ENCODE measurements at places on chromosomes 3 and 15.

DNA sequence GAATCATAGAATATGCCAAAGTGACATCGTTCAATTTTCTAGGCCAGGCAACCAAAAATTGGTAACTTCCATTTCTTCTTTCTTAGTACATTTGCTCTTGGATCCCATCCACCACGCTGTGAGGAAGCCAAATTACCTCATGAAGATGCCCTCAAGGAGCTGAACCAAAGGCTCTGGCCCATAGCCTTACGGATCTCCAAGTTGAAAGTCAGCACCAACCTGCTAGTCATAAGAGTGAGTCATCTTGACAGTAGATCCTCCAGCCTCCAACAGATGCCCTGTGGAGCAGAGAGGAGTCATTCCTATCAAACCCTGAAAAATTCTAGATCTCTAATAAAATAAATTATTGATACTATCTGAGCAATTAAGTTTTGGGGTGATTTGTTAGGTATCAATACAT is 322.5 kb upstream of the COL8A1 start:
- no peak for DNase-seq

GRCh38 chr3:23590424-23591273 is 215.1 kb upstream of the UBE2E1 start:
- DNase-seq = no peak

DNA sequence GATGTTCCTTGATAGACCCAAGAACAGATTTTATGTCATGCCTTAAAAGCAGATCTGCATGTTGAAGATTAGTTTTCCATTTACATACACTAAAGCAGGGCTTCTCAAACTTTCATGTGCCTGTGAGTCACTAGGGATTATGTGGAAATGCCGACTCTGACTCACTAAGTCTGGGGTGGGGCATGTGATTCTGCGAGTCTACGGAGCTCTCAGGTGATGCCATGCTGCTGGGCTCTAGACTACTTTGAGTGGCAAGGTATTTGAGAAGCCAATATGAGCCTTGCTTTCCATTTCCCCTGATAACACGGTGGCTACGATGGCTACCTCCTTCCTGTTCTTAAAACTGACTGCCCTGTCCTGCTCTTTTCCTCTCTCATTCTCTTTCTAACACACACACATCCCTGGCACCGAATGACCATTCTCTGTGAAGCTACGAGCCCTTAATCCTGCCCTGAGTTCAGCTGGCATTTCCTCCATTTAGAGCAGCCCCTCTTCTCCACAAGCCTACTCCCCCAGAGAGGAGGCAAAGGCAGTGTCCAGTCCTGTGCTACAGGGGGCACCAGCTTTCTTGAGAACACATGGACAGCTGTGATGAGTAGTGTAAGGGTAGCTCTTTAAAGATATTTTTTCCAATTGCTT is 39.7 kb upstream of the PYGO1 start:
- DNase-seq = peak; percentile 75

- DNase-seq = peak; percentile 89
Observed at GRCh38 chr3:15629860-15630597, 28.5 kb downstream of the BTD start.

GRCh38 chr3:114556657-114557213 is 262.9 kb downstream of the TIGIT start:
- DNase-seq = no peak

GRCh38 chr15:90382320-90382719 is 5.7 kb upstream of the IQGAP1 start:
- no peak for DNase-seq

DNA sequence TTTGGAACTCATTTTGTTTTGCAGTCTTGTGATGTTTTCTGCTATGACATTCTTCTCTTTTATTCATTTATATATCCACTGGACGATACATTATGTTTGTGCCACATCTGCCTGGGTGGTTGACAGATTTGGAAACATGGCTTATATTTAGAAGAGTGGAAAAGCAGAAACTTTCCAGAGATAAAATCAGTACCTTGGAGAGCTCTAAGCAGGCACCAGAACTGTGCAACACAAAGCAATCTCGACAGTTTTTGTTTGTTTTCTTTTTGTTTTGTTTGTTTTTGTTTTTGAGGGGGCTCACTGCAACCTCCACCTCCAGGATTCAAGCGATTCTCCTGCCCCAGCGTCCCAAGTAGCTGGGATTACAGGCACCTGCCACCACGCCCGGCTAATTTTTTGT is 45.5 kb downstream of the SYN2 start:
- DNase-seq = no peak

DNA sequence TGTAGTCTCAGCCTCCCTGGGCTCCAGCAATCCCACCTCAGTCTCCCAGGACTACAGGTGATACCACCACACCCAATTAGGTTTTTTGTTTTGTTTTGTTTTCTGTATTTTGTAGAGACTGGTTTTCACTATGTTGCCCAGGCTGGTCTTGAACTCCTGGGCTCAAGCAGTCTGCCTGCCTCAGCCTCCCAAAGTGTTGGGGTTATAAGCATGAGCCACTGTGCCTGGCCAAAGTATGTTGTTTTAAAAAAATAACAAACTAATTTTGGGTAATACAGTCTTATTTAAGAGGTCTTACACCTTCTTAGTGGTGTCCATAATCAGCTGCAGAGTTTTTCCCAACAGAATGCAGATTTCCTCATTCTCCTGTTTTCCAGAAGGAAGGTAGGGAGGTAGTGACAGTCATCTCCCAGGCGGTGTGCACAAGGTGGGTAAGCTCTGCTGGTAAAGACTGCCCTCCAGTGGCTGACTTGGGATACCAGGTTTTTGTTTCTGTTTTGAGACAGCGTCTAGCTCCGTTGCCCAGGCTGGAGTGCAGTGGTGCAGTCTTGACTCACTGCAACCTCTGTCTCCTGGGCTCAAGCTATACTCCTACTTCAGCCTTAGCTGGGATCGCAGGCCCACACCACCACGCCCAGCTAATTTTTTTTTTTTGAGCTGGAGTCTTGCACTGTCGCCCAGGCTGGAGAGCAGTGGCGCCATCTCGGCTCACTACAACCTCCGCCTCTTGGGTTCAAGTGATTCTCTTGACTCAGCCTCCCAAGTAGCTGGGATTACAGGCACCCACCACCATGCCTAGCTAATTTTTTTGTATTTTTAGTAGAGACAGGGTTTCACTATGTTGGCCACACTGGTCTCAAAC is 58.4 kb downstream of the MAP6D1 start:
- no peak for DNase-seq

DNA sequence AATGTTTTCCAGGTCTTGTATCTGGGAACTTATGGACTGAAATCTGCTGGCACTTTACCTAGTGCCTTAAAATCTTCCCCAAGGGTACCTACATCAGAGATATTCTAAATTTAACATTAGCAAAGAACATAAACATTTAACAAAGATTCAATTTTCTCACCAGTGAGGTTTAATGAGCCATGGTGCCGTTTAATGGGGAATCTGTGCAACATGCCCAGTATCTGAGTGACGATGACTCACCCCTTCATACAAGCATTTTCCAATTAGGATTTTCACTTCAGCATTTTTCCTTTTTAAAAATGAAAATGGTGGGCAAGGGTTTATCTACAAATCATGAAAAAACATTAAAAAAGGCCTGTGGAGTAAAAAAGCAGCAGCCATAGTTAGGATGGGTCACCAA is 189.4 kb downstream of the SLC9A9 start:
- no peak for DNase-seq

GRCh38 chr3:13189639-13190377 is 116.6 kb upstream of the IQSEC1 start:
- no peak for DNase-seq

DNA sequence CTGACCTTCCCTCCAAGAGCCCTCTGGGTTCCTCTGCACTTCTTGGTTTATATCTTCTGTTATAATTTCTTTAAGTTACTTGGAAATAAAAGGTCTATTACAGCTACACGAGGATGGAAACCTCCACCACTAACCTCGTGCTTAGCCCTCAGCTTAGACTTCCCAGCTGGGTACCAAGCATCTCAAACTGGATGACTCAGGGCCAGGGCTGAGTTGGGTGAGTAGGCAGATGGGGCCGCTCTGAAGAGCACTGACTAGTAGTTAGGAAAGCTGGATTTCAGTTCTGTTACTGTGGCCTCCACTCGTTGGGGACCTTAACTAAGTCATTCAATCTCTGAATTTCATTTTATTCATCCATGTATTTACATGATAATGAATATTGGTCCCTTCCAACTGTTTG is 1036.6 kb downstream of the IGSF11 start:
- no peak for DNase-seq

DNA sequence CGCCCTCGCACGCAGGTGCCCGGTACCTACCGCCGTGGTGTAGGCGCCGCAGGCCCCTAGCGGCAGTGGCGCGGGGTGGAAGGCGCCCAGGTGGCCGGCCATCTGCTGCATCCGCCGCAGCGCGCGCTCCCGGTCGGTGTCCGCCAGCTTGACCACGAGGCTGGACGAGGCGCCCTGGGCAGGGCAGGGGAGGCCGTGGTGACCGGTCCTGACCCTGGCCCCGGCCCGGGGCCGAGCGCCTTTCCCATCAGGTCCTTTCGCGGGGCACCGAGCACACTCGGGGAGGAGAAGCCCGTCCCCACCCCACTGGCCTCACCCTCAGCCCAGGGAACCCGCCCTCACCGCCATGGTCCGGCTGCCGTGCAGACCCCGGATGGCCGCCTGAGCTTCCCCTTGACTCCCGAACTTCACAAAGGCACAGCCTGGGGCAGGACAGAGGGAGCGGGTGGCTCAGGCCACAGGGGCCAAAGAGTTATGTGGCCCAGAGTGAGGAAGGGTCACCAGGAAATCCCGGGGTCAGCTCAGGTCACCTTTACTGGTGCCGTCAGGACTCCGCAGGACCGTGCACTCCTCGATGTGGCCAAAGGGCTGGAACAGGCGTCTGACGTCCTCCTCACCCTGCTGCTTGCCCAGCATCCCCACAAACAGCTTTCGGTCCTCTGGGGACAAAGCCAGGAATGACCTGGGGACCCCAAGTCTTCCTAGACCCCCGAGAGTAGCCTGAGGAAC is 17.4 kb upstream of the PARP6 start:
- no peak for DNase-seq

DNA sequence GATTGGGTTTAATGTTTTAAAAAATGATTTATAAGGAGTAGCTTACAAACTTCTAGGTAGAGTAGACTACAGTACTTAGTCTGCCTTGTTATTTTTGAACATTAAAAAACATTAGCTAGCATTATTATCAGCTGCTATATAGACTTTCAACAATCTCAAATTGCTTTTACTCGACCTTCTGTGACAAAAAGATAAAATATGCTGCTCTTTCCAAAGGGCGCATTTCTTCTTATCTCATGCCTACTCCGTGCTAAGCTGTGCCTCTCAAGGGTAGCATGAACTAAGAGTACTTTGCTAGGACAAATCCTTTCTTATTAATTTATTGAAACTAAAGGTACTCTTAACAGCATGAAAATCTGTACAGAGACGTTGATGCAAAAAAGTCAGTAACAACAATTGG is 71.3 kb downstream of the SPRED1 start:
- no peak for DNase-seq

DNA sequence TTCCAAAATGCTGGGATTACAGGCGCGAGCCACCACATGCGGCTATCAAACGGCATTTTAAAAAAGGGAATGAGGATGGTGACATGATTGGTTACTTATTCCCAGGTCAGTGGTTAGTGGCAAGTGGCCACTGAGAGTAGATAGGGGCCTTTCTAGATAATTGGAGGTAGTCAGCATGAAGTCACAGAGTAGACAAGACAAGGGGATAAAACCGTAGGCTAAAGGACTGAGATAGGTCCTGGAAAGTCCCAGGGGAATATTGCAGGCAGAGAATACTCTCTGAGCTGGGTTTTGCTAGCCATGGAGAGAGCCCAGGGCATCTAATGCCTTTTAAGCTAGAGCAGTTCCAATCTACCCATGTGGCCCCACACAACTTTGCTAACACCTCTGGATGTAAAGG is 52.2 kb downstream of the KCNAB1 start:
- DNase-seq = no peak

DNA sequence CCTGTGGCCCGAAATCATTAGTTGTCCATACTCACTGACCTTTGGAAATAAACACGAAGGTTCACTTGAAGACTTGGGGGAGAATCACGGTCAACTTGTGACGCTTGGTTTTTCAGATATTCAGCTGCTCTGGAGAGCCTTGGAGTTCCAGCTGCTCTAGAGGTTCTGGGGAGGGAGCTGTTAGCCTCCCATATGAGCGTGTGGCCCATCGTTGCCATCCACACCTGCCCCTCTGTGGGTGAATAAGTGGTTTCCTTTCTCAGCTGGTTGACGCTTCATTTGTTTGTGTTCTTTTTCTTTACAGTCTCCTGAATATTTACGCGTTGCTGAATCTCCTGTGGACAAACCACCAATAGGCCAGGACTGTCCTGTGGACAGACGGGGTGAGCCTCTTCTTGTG is 35.6 kb downstream of the APBA2 start:
- DNase-seq = no peak

GRCh38 chr3:110933821-110934426 is 137.7 kb upstream of the NECTIN3 start:
- DNase-seq = no peak

GRCh38 chr3:81033684-81034083 is 727.8 kb downstream of the GBE1 start:
- no peak for DNase-seq

- DNase-seq = no peak
Observed at GRCh38 chr3:117873249-117873600, 1161.4 kb downstream of the IGSF11 start.

DNA sequence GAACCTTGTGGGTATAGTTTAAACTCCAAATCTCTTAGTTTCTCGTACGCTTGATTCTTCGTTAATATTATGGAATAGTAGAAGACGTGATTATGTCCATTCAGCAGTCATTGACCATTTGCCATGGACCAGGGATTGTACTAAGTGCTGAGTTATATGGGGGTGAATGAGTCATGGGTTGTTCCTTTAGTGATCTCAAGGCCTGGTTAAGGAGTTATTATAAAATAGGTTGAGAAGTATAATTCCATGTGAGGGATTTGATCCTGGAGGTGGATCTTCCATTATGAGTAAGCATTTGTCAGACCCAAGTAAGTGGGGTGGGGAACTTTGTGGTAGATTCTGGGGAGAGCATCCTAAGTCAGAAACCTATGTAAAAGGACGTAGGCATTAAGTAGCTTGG is 15.4 kb downstream of the NR2C2 start:
- DNase-seq = no peak

DNA sequence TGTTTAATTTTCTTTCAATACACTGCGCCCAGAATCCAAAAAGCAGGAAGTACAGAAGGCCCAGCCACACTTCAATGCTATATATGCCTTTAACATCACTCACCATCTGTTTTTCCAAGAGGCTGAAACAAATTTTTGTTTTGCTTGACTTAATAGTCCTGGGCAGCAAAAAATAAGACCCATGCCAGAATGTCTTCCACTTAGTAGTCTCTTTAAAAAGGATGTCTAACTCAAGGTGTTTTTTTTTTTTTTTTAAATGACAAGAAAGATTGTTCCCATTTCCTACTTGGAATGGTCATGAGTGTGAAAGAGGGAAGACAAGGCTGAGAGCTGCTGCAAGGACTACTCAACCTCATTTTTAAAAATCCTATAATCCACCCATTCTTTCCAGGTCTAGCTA is 590.3 kb upstream of the SGO1 start:
- no peak for DNase-seq

DNA sequence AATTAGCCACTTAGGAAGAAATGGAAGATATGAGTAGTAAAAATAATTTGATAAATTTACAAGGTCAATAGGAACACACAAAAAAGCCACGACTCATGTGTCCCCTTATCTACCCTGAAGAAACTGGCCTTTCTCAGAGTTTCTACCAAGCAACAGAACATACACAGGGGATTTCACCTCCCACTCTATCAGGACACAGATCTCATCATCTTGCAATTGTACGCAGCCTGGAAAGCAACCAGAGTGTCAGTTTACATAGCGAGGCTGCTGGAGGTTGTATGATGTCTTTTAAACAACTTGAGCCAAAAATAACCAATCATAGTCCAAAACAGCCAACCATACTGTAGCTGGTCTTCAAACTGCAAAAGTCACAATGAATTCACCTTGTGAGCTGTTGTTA is 19.7 kb upstream of the LMOD3 start:
- no peak for DNase-seq
